ENCODE measurements at places on chromosomes 7 and 10. TPM values are rescaled to one million over a fixed set of nuclear protein-coding genes. Genes with fewer than 3 reads are reported as not detected.
A peak's percentile ranks its signal among the peaks of the same experiment; 100 is the strongest.

- H3K36me3 ChIP-seq = no peaks in the 10 kb centered on the region
- no peaks in the 10 kb centered on the region for H3K27me3 ChIP-seq
- no peak overlapping the region for H3K4me3 ChIP-seq
- no peak overlapping the region for H3K27ac ChIP-seq
- no peaks in the 10 kb centered on the region for H3K4me1 ChIP-seq
Measured at GRCh38 chr10:86936661-86937501, 20.5 kb downstream of the MMRN2 start.

- no peaks in the 10 kb centered on the region for H3K4me1 ChIP-seq
- H3K36me3 ChIP-seq = no peaks in the 10 kb centered on the region
- no peak for DNase-seq
- no peaks in the 10 kb centered on the region for H3K27me3 ChIP-seq
- no peak overlapping the region for H3K4me3 ChIP-seq
Measured at GRCh38 chr10:8300925-8301324, 246.4 kb downstream of the GATA3 start.

DNA sequence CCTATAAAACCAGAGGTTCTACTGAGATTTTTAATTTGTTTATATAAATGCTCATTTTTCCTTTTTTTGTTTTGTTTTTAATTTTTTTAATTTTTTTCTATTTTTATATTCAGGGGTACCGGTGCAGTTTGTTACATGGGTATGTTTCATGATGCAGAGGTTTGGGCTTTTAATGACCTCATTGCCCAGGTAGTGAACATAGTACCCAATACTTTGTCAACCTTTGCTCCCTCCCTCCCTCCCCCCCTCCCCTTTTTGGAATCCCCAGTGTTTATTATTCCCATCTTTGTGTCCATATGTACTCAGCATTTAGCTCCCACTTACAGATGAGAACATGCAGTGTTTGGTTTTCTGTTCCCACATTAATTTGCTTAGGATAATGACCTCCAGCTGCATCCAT lies 94.4 kb upstream of the NEBL start:
- no peak overlapping the region for H3K4me3 ChIP-seq
- H3K27ac ChIP-seq = no peak overlapping the region
- no peaks in the 10 kb centered on the region for H3K36me3 ChIP-seq
- H3K27me3 ChIP-seq = no peaks in the 10 kb centered on the region

GRCh38 chr7:79236352-79237028 lies 217.0 kb downstream of the MAGI2 start:
- no peaks in the 10 kb centered on the region for H3K36me3 ChIP-seq
- H3K4me3 ChIP-seq = no peak overlapping the region
- H3K27ac ChIP-seq = no peak overlapping the region
- no peaks in the 10 kb centered on the region for H3K27me3 ChIP-seq
- DNase-seq = no peak

DNA sequence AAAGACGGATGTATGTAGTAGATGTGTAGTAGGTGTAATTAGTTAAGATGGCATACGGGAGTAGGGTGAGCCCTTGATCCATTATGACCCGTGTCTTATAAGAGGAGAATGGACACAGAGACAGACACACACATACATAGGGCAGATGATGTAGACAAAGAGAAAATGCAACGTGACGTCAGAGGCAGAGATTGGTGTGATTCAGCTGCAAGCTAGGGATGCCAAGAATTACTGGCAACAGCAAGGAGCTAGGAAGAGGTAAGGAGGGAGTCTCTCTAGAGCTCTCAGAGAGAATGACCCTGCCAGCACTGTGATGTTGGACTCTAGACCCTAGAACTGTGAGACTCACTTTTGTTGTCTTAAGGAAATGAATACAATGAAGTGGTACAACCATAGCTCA lies 247.0 kb upstream of the HABP2 start:
- no peaks in the 10 kb centered on the region for H3K27me3 ChIP-seq
- H3K27ac ChIP-seq = no peak overlapping the region
- no peaks in the 10 kb centered on the region for H3K4me1 ChIP-seq

DNA sequence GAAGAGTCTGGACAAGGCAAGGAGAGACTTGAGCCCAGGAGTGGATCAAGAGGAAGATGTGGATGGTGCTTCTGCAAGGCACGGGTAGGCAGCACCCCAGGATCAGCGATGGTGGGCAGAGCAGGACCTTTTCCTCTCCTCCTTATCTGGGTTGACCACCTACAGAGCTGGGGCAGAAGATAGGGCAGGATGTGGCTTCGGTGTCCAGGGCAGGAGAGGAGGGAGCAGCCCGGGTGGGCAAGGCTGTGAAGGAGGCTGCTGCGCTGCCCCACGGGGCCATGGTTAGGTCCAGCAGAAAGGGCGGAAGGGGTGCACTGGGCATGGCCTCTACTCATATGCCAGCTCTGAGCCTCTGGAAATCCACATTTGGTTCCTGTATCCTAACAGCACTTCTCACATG lies 20.0 kb upstream of the PARP12 start:
- no peak overlapping the region for H3K4me3 ChIP-seq
- DNase-seq = no peak
- H3K36me3 ChIP-seq = no peaks in the 10 kb centered on the region
- H3K27ac ChIP-seq = no peak overlapping the region
- H3K4me1 ChIP-seq = peaks cover 21% of the 10 kb centered on the region
- no peaks in the 10 kb centered on the region for H3K27me3 ChIP-seq

DNA sequence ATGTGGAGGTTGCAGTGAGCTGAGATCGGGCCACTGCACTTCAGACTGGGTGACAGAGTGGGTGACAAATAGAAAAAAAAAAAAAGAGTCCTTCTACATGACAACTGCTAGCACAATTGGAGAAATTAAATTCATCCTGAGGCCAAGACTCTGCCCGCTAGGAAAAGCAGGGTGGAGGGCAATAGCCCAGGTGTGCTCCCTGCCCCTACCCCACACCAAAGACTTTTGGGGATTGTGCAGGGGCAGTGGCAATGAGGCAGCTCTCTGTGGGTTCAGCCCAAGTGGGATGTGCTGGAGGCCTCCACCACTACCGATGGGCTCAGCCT lies 61.3 kb downstream of the TMEM209 start:
- no peak overlapping the region for H3K4me3 ChIP-seq
- no peaks in the 10 kb centered on the region for H3K27me3 ChIP-seq
- no peak for DNase-seq
- H3K4me1 ChIP-seq = peaks cover 15% of the 10 kb centered on the region
- no peak overlapping the region for H3K27ac ChIP-seq
- H3K36me3 ChIP-seq = no peaks in the 10 kb centered on the region

DNA sequence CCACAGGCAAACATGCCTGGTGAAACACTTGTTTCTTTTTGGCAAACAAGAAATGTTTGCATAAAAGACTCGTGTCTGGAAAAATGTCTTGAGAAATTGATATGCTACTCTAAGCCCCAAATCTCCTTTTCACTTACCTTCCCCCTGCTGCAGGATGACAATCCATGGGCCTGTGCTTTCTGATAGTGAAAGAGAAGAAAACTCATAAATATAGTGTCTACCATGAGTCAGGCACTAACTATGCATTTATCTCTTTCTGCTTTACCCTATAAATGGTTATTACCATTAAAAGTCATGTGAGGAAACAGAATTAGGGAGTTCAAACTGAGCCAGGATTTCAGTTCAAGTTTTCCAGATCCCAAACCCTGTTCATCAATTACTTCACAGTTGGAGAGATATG lies 6.6 kb upstream of the TARP start:
- H3K27ac ChIP-seq = no peak overlapping the region
- H3K36me3 ChIP-seq = no peaks in the 10 kb centered on the region
- no peak overlapping the region for H3K4me3 ChIP-seq

DNA sequence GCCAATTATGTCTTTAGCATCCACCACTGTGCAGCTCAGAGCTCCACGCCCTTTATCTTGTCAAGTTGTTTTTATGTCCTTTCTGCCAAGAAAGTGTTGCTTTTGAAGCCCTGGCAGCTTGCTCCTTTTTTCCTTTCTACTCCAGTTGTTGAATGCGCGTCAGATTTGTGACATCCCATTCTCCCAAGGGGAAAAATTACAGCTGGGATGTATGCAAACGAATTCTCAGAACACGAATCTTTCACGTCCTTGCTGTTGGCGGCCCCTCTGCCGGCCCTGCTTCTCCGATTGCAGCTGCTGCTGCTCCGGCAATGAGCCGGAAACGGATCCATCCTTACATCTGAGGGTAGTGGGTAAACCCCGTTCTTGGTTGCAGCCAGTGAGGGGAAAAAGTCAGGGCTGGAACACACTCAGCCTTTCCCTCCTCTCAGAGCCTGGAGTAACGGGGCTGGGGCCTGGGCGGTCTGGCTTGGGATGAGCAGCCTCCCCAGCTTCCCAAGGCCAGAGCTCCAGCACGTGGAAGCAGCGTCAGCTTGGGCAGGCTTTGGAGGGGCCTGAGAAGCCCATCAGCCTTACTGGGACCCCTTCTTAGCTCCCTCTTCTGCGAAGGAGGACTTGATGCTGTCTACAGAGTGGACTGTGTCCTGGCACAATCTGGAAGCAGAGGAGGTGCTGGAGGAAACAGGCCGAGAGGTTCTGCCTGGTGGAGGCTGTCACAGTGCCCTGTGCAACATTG lies 79.0 kb upstream of the CHST15 start:
- no peak for DNase-seq
- no peak overlapping the region for H3K27ac ChIP-seq
- no peaks in the 10 kb centered on the region for H3K4me1 ChIP-seq
- no peak overlapping the region for H3K4me3 ChIP-seq
- H3K27me3 ChIP-seq = no peaks in the 10 kb centered on the region

GRCh38 chr10:49710966-49711365 lies 31.5 kb downstream of the C10orf53 start:
- no peak for DNase-seq
- H3K27me3 ChIP-seq = no peaks in the 10 kb centered on the region
- no peaks in the 10 kb centered on the region for H3K36me3 ChIP-seq
- H3K4me3 ChIP-seq = no peak overlapping the region
- H3K27ac ChIP-seq = no peak overlapping the region
- H3K4me1 ChIP-seq = no peaks in the 10 kb centered on the region

DNA sequence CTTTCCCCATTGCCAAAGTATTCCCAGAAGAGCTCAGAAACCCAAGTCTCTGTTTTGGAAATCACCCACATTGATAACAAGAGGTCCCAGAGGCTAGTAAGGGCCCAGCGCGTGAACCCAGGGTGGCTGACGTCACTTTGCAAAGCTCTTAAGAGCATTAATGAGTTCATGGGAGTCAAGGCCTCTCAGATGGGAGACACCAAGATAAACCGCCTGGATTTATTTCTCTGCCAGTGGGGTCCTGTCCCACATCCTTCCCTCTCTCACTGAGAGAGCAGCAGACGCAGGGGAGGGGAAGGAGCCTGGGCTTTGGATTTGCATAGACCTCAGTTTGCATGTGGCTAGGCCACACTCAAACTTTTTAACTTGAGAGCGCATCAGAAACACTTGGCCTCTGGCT lies 184.8 kb upstream of the PDE1C start:
- H3K4me1 ChIP-seq = no peaks in the 10 kb centered on the region
- no peak overlapping the region for H3K27ac ChIP-seq
- no peaks in the 10 kb centered on the region for H3K27me3 ChIP-seq

- H3K36me3 ChIP-seq = no peaks in the 10 kb centered on the region
- H3K27me3 ChIP-seq = no peaks in the 10 kb centered on the region
- no peak for DNase-seq
- H3K27ac ChIP-seq = no peak overlapping the region
- no peak overlapping the region for H3K4me3 ChIP-seq
Measured at GRCh38 chr7:42348071-42348470, 111.1 kb upstream of the GLI3 start.

GRCh38 chr10:110568055-110568735 lies 700 bp downstream of the SMC3 start:
- peak overlapping the region; percentile 72 for H3K4me3 ChIP-seq
- H3K27me3 ChIP-seq = no peaks in the 10 kb centered on the region
- peak overlapping the region; percentile 90 for H3K27ac ChIP-seq
- peak; percentile 60 for DNase-seq

DNA sequence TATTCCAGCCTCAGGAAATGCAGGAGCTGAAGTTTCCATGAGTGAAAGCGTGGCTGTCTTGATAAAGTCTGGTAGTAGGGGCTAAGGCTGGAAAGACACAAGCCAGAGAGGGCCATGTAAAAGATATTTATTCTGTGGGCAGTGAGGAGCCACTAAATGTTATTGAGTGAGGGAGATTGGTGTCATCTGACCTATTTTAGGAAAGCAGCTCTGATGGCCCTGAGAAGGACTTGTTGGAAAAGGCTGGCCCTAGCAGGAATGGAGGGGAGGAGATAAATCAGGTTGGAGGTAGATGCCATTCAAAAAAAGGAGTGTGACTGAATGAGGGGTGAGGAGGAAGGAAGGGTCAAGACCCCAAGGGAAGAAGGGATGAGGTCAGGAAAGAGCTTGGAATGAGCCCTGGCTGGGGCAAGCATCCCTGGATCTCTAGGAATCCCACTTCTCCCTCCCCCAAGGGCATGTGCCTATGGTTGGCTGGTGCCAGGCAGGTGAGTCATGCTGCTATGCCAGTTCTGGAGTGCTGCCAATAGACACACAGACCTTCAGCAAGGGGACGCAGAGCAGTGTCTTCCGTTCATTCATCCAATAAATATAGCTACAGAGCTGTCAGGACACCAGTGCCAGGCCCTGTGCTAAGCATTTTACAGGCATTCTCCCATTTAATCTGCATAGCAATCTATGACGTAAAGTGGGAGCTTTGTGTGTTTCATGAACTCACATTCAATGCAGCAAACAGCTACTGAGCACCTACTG lies 2.0 kb downstream of the ANKRD2 start:
- no peak overlapping the region for H3K27ac ChIP-seq
- no peaks in the 10 kb centered on the region for H3K27me3 ChIP-seq
- H3K4me1 ChIP-seq = no peaks in the 10 kb centered on the region
- no peak for DNase-seq
- H3K36me3 ChIP-seq = no peaks in the 10 kb centered on the region

DNA sequence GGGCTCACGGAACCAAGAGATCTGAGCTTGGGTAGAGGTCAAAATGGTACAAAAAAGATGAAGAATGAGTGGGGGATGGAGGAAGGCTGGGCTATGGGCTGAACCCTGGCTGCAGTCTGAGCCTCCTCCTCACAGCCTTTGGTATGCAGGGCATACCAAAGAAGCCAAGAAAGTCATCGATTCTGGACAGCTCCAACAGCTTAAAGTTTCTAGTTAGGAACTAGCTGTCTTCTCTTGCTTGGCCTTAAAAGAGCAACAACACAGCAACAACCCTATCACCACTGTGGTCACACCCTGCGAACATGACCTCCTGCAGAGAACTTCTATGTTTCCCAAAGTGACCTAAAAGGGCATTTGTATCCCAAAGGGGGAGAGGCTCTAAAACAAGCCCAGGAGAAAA lies 126.1 kb upstream of the EFCAB10 start:
- no peaks in the 10 kb centered on the region for H3K36me3 ChIP-seq
- H3K27me3 ChIP-seq = no peaks in the 10 kb centered on the region
- no peak overlapping the region for H3K4me3 ChIP-seq
- no peak for DNase-seq
- H3K27ac ChIP-seq = no peak overlapping the region

DNA sequence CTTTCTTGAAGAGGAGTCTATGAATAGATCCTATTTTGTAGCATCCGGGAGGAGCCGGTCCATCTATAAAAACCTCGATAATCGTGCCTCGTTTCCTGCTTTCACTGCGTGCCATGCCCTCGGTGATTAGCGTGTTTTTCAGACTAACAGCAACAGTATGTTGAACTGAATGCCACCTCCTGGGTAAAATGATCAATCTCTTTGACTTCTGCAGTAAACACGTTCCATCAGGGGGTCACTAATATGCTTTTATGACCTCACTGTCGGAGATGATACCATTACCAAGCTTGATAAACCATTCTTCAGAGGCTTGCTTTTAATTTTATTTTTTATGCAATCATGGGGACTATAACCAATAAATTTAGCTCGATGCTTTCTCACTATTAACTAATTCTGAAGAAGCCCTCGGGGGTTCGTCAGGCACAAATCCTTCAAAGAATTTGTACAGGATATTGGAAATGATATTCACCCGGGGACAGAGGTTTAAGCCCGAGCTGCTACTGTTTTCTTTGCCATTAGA lies 228.3 kb downstream of the ADARB2 start:
- no peak overlapping the region for H3K27ac ChIP-seq
- H3K4me1 ChIP-seq = no peaks in the 10 kb centered on the region
- no peak for DNase-seq
- H3K36me3 ChIP-seq = no peaks in the 10 kb centered on the region
- no peak overlapping the region for H3K4me3 ChIP-seq

The PROSER2 gene
- total RNA-seq = 0.47 TPM

The FERD3L gene
- not detected for total RNA-seq

Data from CD4-positive, alpha-beta memory T cell (primary cell).